ENCODE measurements at places on chromosomes 2 and 18.

DNA sequence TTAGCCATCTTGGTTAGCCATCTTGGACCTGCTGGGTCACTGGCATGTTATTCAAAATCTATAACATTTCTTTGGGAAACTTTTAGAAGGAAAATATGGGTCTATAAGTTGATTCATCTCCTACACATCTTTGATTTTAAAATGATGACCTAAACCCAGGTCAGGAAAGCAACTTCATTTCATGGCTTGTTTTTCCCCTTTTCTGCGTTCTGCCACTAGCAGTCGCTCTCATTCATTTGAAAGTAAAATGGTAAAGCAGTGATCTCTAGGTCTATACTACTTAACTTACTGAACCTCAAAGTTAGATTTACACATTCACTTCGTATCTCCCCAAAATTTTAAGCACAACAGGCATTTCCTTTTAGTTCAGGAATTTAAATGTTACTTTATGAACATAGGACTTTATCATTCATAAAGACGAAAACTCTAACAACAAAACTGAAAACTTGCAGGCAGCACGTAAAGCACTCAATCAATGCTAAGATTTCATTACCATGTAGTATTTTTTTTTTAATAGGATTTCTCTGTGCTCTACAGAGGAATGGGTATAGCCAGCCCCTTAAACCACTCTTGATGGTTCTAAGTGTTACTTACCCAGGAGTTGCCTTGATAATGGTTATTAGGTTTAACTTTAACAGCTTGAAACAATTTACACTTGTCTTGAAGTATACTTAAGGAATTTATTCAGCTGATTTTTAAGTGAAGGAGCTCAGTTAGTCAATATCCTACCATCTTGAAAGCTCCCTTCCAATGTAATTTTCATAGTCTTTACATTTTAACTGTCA, 62.5 kb downstream of the GORASP2 start:
- DNase-seq, result no peak
- H3K27ac ChIP-seq, result no peak overlapping the region
- H3K4me3 ChIP-seq, result no peak overlapping the region
- H3K36me3 ChIP-seq, result peaks cover 33% of the 10 kb centered on the region
- no peaks in the 10 kb centered on the region for H3K27me3 ChIP-seq

DNA sequence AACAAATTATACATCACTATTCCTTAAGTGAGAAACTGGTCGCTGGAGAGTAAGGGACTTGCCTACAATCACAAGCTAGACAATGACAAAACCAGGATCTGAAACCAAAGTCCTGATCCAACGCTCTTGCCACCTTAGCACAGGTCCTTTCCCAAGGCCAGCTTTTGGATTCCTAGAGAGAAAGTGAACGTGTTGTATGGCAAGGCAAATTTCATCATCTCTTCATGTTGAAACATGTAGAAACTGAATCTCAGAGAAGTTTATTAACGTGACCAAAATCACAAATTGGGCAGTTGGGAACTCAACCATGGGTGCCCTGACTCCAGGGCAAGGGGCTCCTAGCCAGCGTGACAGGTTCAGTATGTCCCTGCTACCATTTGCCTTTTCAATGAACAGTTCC, 118.2 kb downstream of the VWC2L start:
- no peak overlapping the region for H3K4me3 ChIP-seq
- H3K27ac ChIP-seq, result no peak overlapping the region
- DNase-seq, result no peak
- no peaks in the 10 kb centered on the region for H3K36me3 ChIP-seq

DNA sequence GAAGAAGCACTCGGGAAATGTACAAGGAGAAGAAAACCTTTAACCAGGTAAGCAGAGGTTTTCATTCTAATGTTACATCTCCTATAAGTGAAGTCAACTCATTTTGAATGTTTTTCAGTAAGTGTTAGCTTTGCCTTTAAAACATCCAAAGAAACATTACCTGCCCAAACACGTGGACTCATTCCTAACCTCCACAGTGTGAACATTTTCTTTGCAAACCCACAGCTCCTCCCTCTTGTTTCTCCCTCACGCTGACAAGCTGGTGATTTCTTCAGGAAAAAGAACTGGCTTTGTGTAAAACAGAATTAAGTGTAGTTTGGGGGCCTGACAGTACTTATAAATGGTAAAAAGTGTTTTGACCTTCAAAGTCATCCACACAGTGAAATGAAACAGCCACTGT, 72.5 kb downstream of the MTCL1 start:
- H3K4me3 ChIP-seq, result no peak overlapping the region
- no peak for DNase-seq
- peaks cover 1% of the 10 kb centered on the region for H3K27me3 ChIP-seq
- H3K27ac ChIP-seq, result no peak overlapping the region
- peaks cover 22% of the 10 kb centered on the region for H3K4me1 ChIP-seq

DNA sequence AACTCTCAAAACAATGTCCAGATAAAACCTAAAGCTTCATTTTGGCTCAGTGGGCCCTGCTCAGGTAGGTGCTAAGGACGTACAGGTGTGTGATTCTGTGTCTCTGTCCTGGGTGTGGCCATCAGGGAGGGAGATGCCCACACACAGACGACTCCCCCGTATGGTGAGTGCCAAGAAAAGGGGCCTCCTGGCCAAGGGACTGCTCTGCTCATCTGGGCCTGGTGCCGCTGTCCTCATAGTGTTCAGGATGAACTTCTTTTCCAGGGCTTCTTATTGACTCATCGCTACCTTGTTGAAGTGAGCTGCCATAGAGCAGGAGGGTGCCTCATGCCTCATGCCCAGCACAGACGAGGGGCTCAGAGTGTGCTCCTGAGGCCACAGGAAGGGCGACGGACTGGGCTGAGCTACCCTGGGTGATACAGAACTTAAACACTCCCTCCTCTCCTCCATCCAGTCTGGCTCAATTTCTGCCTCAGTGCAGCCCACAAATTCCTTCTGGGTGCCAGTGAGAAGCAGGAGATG, 57.8 kb downstream of the ITGB1BP1 start:
- no peaks in the 10 kb centered on the region for H3K27me3 ChIP-seq
- H3K27ac ChIP-seq, result no peak overlapping the region
- H3K4me1 ChIP-seq, result no peaks in the 10 kb centered on the region
- H3K4me3 ChIP-seq, result no peak overlapping the region

- no peak overlapping the region for H3K4me3 ChIP-seq
- DNase-seq, result no peak
- no peak overlapping the region for H3K27ac ChIP-seq
- no peaks in the 10 kb centered on the region for H3K4me1 ChIP-seq
- H3K27me3 ChIP-seq, result peaks cover 53% of the 10 kb centered on the region
Observed at GRCh38 chr18:48430150-48430549, 21.0 kb upstream of the ZBTB7C start.

GRCh38 chr2:31226266-31226665, 7.7 kb upstream of the EHD3 start:
- peaks cover 10% of the 10 kb centered on the region for H3K27me3 ChIP-seq
- no peak overlapping the region for H3K27ac ChIP-seq
- H3K4me3 ChIP-seq, result no peak overlapping the region
- no peak for DNase-seq
- H3K4me1 ChIP-seq, result peaks cover 25% of the 10 kb centered on the region

DNA sequence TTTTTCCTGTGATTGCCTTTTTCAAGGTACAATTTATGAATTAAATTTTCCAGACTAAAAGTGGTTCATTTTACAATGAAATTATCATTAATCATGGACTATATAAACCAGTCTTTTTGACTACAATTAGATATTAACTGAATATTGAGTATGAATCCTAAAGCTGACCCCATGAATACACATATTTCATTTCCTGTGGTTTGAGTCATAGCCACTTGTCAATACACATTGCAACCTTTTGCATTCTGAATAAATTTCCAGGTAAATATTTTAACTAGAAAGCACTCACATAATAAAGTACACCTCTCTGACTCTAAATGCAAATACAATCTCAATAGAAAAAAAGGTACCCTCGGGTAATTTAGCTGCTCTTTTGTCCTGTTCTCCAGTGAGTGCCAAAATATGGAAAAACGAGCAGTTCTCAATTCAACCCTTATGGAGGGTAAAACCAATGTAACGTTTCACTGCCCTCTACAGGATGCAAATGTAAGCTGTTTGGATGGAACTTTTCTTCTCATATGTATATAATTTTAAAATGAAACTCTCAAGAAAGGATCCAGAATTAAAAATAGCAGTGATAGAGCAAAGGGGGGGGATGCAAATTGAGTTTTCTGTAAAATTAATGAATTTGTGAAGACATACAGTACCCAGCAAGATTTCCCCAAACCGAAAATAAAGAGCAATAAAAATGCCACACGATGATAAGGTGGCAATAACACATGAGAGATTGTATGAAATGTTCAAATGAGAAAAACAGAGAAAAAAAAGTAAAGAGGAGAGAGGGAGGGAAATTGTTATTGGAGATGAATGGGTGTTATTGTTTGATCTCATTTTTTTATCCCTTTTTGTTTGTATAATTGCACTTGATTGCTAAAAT, 1795.7 kb upstream of the PIK3C3 start:
- H3K27me3 ChIP-seq, result no peaks in the 10 kb centered on the region
- H3K4me1 ChIP-seq, result peaks cover 6% of the 10 kb centered on the region
- H3K27ac ChIP-seq, result no peak overlapping the region
- no peaks in the 10 kb centered on the region for H3K36me3 ChIP-seq
- no peak overlapping the region for H3K4me3 ChIP-seq

GRCh38 chr2:20471902-20472559, 25.2 kb downstream of the RHOB start:
- H3K27ac ChIP-seq, result no peak overlapping the region
- peaks cover 30% of the 10 kb centered on the region for H3K4me1 ChIP-seq
- H3K4me3 ChIP-seq, result no peak overlapping the region
- H3K36me3 ChIP-seq, result no peaks in the 10 kb centered on the region
- no peaks in the 10 kb centered on the region for H3K27me3 ChIP-seq

DNA sequence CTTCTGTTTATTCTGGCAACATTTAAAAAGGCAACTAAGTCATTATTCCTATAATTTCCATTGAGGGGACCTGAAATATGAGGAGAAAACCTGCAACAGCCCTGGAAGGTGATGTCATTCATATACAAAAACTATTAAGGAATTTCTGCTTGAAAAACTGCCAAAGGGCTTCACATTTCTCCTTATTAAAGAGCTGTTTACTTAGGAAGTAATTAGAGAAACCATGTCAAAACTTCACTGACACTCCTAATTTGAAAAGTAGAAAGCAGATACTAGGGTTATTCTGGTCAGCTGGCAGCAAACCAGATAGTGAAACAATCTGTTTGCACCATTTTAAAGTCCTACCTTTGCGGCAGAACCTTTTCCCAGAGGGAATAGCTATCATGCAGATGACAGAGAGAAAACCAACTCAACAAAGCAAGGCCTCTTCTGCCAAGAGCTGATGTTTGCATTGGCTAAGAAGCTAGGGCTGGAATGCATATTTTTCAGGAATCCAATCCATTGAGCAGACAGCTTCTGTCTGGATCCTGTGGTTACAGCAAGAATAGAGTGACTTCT, 592.2 kb upstream of the SYT4 start:
- peaks cover 35% of the 10 kb centered on the region for H3K4me1 ChIP-seq
- peak overlapping the region; percentile 89 for H3K27ac ChIP-seq
- peaks cover 1% of the 10 kb centered on the region for H3K36me3 ChIP-seq
- H3K27me3 ChIP-seq, result no peaks in the 10 kb centered on the region
- no peak overlapping the region for H3K4me3 ChIP-seq
- DNase-seq, result no peak

DNA sequence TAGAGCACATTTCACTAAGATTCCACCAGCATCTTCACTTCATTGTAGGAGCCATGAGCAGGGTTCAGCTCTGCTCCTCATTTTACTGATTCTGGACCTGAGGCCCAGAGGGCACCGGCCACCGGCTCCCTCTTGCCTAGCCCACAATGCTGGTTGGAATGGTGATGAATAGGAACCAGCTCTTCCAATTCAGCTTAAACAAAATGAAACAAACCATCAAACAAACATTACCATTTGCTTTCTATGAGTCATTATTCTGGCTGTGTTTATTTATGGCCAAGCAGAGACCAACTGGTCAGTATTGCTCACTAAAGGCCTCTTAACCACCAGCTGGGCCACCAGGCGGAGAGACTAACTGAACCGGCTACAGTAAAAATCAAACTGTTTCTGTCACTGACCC, 176.7 kb downstream of the MTX2 start:
- H3K4me3 ChIP-seq, result no peak overlapping the region
- no peak for DNase-seq
- no peaks in the 10 kb centered on the region for H3K36me3 ChIP-seq
- peaks cover 22% of the 10 kb centered on the region for H3K27me3 ChIP-seq

GRCh38 chr2:155157065-155157464, 458.6 kb downstream of the KCNJ3 start:
- H3K4me3 ChIP-seq, result no peak overlapping the region
- DNase-seq, result no peak
- no peaks in the 10 kb centered on the region for H3K36me3 ChIP-seq
- no peaks in the 10 kb centered on the region for H3K27me3 ChIP-seq
- peaks cover 44% of the 10 kb centered on the region for H3K4me1 ChIP-seq

DNA sequence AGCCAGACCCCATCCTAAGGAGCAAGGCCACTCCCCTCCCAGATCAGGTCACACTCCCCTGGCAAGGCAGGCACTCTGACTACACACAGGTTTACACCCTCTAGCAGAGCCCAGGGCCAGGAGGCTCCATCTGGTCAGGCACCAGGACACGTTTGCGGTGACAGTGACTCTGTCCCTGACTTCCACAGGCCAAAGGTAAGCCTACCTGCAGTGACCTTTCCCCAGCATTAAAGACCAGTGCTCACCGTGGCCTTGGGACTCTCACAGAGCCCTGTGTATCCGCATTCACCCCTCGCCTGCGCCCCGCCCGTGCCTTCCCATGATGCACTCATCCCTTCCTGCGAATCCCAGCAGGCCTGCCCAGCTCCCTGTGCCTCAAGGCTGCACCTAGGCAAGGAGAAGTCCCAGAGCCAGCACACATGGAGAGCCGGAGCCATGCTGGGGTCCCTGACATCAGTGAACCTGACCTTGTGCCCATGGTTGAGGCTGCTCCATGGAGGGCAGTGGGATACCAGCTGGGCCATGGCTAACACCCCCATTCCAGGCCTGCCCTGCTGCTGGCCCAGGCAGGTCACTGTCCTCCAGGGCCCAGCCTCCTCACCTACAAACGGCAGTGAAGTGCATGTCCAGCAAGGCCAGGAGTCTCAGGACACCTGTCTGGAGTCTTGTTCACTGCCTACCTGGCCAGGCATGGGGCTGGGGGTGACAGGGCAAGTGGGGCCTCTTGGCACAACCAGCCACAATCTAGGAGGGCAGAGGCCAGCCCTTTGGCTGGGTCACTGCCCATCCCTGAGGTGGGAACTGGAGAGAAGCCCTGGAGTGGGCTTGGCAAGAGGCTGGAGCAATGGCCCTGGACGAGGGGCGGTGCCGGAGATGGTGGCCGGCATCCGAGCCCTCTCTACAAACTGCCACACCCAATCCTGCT, 3.0 kb downstream of the NEURL3 start:
- no peaks in the 10 kb centered on the region for H3K36me3 ChIP-seq
- H3K27ac ChIP-seq, result no peak overlapping the region
- H3K4me1 ChIP-seq, result peaks cover 20% of the 10 kb centered on the region

DNA sequence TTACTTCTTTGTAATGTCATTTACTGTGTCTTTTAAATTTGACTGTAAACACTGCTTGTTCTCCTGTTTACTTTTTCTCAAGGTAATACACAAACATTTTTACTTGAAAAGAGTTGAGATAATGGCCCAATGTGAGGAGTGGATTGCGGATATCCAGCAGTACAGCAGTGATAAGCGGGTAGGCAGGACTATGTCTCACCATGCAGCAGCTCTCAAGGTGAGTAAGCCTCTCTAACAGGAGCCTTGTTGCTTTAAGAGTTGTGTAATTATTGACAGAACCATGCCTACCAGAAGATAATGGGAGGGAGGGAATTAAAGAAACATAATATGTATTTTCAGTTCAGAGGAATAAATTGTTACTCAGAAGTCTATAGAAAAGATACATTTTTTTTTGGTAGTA, 16.5 kb upstream of the TTC27 start:
- no peaks in the 10 kb centered on the region for H3K4me1 ChIP-seq
- H3K27ac ChIP-seq, result no peak overlapping the region
- no peak overlapping the region for H3K4me3 ChIP-seq
- no peak for DNase-seq
- H3K27me3 ChIP-seq, result no peaks in the 10 kb centered on the region

Data from mesothelial cell of epicardium (in vitro differentiated cells).